ENCODE measurements at places on chromosomes 3 and 15.

GRCh38 chr3:143755978-143756377 is 92.3 kb downstream of the SLC9A9 start:
- DNase-seq = no peak

GRCh38 chr15:73809728-73810501 is 56.8 kb upstream of the INSYN1 start:
- no peak for DNase-seq

GRCh38 chr15:84669726-84670125 is 11.7 kb upstream of the NMB start:
- DNase-seq = no peak

GRCh38 chr3:13710251-13710650 is 161.3 kb downstream of the FBLN2 start:
- no peak for DNase-seq

DNA sequence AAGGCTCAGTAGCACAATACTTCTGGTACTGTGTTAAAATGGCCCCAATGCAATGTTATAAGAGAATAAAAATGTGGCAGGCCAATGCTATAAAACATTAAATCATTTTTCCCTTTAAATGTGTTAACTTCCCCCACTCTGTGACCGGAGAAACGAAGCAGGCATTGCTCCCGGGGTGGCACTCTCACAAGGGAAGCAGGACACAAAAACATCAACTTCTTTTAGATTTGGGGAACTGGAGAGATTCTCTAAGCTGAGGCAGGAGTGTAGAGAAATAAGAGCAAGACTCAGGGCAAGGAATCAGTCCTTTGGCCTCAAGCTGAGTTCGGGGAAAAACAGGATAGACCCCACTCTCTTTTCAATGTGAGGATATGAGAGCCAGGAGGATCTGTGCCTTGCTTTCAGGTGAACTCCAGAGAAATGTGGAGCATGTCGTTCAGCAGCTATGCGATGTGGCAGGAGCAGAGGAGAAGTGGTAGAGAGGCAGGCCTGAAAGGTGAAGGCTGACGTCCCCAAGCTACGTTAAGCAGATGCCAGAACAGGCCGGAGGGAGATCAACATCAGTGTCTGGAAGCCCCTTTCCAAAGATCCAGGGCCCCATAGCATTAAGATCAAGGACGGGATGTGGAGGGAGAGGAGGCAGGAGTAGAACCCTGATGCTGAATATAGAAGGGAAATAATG is 160.2 kb downstream of the PLD1 start:
- DNase-seq = no peak

DNA sequence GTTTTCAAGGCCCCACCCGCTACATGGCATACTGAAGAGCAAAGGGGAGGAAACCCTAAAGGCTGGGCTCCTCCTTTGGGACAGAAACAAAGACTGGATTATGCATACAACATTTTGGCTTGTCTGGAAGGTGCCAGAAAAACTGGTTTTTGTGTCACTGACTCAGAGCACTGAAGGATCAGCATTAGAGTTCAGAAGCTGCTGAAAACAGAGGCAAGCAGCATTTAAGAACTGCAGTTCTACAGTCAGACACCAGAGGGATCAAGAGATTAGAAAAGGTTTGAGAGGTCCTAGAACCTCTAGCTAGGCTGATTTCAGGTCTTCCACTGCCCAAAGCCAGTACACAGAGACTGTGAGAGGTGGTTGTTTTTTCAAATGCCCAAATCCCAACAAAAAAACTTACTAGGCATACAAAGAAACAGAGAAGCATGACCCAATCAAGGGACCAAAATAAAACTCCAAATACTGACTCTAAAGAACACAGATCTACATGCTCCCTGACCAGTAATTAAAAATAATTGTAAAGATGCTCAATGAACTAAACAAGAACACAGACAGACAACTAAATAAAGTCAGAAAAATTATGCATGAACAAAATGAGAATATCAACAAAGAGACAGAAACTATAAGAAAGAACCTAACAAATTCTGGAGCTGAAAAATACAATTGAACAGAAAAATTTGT is 91.2 kb downstream of the SENP2 start:
- no peak for DNase-seq

- DNase-seq = no peak
These were observed 3.2 kb downstream of the GLYCTK start for GRCh38 chr3:52290596-52291507.

- no peak for DNase-seq
These were observed 45.0 kb downstream of the DHX30 start for GRCh38 chr3:47847801-47848518.

DNA sequence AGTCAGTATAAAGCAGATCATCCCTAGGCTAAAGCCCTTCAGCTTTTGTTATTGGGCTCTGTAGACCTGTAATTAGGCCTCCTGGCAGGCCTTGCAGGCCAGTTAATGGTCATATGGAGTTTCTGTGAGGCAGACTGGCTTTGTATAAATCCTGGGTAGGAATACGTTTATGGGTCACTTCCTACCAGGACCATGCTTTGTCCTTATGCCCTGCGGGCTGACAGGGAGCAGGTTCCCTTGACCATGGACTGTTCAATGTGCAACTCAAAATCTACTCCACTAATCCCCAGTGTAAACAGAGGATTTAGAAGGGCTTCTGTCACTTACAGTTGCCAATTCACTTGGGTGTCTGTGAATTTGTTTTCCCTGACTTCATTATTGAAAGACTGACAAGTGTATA is 202.7 kb upstream of the MLF1 start:
- DNase-seq = no peak

- DNase-seq = no peak
These were observed 737.5 kb upstream of the LMCD1 start for GRCh38 chr3:7764115-7764514.

- DNase-seq = no peak
These were observed 123.3 kb upstream of the CTNNB1 start for GRCh38 chr3:41075975-41076374.

DNA sequence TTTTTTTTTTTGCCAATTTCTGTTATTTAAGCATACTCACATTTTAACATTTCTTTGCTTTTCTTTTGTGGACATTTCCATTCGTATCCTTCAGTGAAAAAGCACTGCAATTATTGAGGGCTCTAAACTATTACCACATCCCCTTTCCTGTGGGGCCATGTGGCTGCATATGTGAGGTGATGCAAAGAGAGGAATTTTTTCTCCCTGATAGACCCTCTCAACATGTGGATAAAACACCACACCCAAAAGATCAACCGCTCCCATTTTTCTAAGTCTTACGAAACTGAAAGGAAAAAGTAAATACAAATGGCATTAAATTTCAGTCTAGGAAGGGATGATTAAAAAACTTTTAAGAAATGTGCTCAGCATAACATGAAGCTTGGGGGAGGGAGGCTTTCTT is 68.8 kb downstream of the DNAJC13 start:
- no peak for DNase-seq

- no peak for DNase-seq
These were observed 108.8 kb downstream of the XXYLT1 start for GRCh38 chr3:195162033-195162669.

- DNase-seq = no peak
These were observed 77.9 kb upstream of the IGSF10 start for GRCh38 chr3:151538456-151539393.

- DNase-seq = no peak
These were observed 161.0 kb downstream of the TCF12 start for GRCh38 chr15:57079446-57079845.

GRCh38 chr3:177484206-177484605 is 286.9 kb upstream of the TBL1XR1 start:
- no peak for DNase-seq

DNA sequence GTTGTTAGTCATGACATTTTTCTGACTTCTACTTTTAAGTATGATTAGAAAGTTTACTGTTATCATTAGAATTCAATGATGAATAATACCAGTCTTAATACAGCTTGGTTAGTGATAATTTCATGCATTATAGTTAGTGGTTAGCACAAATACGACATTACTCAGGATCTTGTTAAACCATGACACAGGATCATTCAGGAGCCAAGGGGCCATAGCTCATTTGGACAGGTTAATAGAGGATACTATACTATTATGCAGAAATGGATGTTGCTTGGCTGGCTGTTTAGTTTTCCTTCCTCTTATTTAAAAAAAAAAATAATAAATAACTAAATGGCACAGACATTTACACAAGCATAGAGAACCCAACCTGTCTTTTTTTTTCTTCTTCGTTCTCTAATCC is 55.5 kb downstream of the NSUN3 start:
- DNase-seq = no peak

DNA sequence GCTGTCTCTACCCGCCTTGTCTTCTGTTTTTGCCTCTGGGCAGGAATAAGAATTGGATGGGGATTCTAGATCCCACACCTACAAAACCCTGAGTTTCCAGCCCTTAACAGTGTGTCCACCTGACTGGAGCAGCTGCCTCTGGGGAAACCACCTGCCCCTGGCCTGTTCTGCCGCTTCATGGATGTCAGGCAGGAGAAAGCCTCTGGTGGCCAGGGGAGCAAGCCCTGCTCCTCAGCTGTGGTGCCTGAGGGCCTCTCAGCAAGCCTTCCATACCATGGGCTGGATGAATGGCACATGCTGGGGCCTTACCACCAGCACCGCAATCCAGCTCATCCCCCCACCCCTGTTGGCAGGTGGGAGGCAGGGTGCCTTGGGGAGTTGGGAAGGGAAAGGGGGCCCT is 5.3 kb upstream of the CPNE9 start:
- no peak for DNase-seq

DNA sequence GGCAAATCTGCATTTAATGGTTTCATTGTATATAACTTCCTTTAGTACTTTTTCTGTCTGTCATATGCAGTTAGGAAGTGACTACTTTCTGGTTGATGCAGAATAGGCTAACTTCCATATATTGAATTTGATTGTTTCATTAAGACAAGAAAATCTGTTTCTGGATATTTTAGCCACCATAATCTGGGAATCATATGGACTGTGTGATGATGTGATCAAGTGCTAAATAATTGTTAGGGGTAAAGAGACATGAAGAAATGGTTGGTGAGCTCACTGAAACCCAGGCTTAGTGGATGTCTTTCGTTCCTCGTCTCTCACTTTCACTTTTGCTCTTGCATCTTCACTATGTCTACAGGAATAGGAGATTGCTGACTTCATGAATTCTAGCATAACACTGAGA is 3.5 kb upstream of the MNS1 start:
- no peak for DNase-seq

DNA sequence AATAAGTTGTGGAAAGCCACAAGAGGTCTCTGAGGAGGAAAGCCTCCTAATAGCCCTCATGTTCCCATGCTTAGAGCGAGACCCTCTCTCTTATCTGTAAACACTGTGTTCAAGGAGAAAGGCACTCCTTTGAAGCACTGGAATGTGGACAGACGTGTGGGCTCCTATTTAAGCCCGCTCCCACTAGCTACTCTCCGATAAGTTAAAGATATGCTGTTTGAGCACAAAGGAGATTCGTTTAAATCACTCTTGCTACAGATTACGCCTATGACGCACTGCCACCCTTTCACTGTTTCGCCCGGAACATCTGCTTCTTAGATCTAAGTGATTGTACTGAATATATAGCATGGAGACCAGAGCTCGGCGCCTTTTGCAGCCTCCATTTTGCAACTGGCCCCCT is 57.8 kb upstream of the FAM3D start:
- DNase-seq = no peak

GRCh38 chr3:125214738-125215137 is 2.2 kb upstream of the SLC12A8 start:
- no peak for DNase-seq

- no peak for DNase-seq
These were observed 155.2 kb downstream of the GSK3B start for GRCh38 chr3:119939077-119939476.

DNA sequence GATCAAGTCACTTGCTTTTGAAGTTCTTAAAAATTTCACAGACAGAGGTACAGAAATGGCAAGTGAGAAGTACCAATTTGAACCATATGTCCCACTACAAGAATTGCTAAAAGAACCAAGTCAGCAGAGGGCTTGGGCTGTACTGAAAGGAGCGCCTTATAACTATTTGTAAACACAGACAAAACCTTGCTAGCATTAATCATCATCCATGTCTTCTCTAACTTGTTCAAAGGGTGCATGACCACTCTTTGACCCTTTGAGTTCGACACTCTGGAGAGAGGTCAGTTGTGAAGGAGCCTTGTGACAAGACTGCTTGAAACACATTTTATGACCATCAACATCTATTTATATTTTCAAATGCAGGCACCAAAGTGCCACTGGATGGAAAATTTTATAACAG is 191.7 kb downstream of the PDZRN3 start:
- no peak for DNase-seq

GRCh38 chr3:70049761-70050160 is 50.2 kb downstream of the SAMMSON start:
- DNase-seq = no peak

GRCh38 chr15:57297630-57298029 is 78.7 kb upstream of the CGNL1 start:
- DNase-seq = no peak

GRCh38 chr3:88661433-88661824 is 446.0 kb upstream of the EPHA3 start:
- no peak for DNase-seq

- no peak for DNase-seq
These were observed 24.1 kb downstream of the TOPAZ1 start for GRCh38 chr3:44265815-44266214.

DNA sequence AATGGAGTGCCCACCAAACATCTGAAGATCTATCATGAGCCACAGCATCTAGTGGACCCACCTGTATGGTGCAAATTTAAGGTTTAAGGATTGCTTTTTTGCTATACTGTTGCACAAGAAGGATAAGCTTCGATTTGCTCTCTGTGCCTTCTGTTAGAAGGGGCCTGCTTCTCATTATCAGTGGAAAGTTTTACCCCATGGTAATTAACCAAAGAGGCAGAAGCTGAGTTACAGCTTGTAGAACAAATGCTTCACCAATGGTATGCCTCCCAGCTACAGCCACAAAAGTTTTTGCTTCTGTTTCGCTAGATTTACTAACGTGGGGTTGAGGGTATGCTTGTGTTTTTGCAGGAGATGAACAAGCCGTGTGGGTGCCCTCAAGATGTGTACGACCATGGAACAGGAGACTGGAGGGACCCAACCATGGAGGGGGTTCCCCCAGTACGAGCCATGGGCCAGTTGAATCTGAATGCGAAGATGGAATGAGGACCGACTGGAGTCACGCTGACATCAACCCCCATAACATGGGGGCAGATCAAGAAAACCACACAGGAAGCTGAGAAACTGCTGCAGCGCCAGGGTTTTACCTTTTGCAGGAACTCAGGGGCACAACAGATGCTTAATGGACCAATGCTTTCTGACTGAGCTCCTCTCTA is 43.5 kb downstream of the ACAD9 start:
- peak; percentile 17 for DNase-seq

GRCh38 chr15:86854176-86854575 is 774.5 kb downstream of the AGBL1 start:
- no peak for DNase-seq

- DNase-seq = no peak
These were observed 95.0 kb upstream of the GALNT15 start for GRCh38 chr3:16079519-16079918.

- no peak for DNase-seq
These were observed 100.7 kb upstream of the SCN10A start for GRCh38 chr3:38916706-38917105.

GRCh38 chr3:157410945-157411344 is 25.7 kb upstream of the PTX3 start:
- DNase-seq = no peak
